ENCODE measurements at places on chromosomes 12 and 14.
A peak's percentile ranks its signal among the peaks of the same experiment; 100 is the strongest.

DNA sequence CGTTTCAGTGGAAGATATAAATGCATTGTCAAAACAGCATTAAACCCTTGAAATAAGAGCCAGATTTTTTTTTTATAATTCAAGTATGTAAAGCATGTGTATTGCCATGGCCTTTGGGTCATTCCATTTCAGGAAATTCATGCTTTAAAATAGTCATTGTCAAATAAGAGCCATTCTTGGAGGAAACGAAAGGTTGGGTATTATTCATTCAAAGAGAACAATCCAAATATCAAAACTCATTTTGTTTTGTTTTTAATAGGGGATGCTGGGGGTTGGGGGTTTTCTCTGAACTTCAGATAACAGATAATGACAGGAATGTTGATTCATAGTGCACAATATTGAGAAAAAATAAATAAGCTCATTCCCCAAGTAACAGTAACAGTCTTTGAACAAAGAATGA is 174.4 kb upstream of the NUDT4 start:
- DNase-seq: no peak

GRCh38 chr14:101286271-101287018 is 274.9 kb upstream of the DIO3 start:
- DNase-seq: no peak

DNA sequence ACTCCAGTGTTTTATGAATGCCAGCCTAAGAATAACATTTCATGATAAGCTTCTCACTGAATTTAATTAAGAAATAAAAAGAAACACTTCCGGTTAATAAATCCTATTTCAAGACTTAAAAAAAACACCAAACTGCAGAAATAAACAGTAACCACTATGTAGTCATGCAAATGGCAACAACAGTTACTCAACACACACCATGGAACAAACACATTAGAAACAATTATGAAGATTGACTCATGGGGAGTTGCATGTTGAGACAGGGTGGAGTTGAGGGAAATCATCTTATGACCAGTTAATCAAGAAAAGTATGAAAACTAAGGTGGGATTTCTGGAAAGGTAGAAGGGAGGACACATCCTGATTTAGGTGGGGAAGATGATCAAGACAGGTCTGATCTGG is 52.7 kb downstream of the PLBD1 start:
- DNase-seq: no peak

GRCh38 chr12:8637244-8637643 is 24.6 kb upstream of the AICDA start:
- DNase-seq: no peak

DNA sequence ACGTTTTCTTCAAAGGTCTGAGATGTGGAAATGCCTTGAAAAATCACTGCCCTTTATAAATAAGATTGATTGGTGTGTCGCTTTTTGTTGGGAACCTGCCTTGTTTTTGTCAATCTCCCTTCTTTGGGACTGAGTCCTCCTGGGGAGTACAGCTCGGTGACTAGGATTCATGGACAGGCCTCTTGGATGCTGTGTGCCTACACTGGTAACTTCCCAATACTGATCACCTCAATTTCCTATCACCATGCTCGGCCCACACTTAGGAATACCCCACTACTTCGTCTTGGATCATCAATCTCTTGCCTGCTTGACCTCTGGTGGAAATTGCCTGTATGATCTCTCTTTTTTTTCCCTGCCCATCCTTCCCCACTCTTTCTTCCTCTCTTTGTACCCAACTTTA is 34.2 kb downstream of the NTN4 start:
- DNase-seq: no peak

GRCh38 chr14:60622210-60622916 is 26.9 kb downstream of the SIX1 start:
- DNase-seq: no peak

DNA sequence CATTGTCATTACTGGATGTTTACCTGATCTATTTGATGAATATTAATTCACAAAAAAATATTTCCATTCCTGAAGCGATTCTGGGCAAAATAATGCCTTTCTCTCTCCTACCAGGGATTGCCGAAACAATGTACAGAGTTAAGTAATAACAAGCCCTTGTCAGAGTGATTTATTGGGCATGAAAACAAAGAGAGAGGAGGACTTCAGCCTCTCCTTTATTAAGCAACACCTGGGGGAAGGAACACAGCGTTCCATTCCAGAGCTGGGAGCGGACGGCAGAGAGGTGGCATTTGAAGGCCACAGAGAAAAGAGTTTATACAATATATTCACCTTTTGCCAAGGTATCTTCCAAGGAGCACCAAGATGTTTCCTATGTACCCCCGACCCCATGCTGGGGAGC is 165.8 kb downstream of the KSR2 start:
- no peak for DNase-seq

- DNase-seq: no peak
Measured at GRCh38 chr14:26966908-26967307, 369.1 kb upstream of the NOVA1 start.

DNA sequence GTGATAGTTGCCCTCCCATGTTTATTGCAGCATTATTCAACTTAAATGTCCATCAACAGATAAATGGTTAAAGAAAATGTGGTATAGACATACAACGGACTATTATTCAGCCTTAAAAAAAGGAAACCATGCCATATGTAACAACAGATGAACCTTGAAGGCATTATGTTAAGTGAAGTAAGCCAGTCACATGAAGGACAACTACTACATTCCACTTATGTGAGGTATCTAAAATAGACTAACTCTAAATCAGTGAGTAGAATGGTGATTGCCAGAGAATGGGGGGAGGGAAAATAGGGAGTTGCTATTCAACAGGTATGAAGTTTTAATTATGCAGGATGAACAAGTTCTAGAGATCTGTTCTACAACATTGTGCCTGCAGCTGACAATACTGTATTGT is 10.1 kb downstream of the PCNX4 start:
- DNase-seq: no peak

DNA sequence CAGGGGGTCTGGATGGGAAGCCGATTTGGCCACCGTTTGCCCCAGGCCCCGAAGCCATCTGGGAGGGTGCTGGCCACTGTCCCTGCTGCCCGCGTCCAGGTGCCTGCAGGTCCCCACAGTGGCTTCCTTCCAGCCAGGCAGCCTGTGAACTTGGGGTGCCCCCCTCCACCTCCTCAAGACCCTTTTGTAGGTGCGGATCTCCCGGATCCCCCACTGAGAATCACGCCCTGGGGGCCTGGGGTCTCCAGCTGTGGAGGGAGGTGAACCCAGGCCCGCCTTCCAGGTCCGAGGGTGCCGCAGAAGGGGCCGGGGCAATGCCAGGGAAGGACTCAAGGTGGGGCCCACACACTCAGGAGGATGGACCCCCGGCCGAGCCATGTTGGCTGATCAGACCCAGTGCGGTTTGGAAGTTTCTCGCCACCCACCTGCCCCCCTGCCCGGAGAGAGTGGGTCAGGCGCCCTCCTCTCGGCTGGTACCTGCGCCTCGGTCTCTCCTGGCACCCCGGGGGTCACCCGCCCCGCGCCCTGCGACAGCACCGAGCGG is 1.7 kb downstream of the MMP17 start:
- no peak for DNase-seq

- DNase-seq: no peak
Measured at GRCh38 chr12:212715-213526, 1.0 kb downstream of the SLC6A12 start.

DNA sequence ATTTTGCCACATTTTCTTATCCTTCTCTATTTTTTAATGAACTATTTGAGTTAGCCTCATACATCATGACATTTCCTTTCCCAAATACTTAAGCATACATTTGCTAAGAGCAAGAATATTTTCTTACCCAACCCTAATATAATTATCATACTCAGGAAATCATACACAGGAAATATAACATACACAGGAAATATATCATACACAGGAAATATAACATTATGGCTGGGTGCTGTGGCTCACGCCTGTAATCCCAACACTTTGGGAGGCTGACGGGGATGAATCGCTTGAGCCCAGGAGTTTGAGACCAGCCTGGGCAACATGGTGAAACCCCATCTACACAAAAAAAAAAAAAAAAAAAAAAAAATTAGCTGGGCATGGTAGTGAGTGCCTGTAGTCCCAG is 4.9 kb downstream of the NCKAP1L start:
- DNase-seq: peak; percentile 3

DNA sequence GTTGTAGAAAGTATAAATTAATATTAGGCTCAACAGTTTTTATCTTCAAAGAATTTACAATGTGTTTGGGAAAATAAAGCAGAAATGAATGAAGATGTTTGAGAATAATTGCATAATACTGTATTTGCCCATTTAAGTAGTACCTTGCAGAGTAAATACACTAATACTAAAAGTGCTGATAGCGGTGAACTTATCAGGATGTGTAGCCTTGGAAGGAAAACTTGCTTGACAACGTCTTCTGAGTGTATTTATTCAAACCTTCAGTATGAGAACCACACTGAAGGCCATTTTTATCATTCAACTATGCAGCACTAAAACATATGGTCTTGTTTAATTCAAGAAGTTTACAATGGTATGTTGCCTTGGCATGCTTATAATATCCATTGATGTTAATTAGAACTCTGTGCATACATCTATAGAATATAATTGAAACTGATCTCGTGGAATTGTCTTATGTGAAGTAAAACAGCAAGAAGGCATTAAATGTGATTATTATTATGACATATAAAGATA is 41.3 kb downstream of the MSRB3 start:
- DNase-seq: no peak

- DNase-seq: no peak
Measured at GRCh38 chr12:92221656-92222315, 76.1 kb upstream of the BTG1 start.

- no peak for DNase-seq
Measured at GRCh38 chr12:122111089-122111641, 32.6 kb downstream of the MLXIP start.

GRCh38 chr14:74350211-74350927 is 2.1 kb downstream of the VRTN start:
- DNase-seq: no peak

DNA sequence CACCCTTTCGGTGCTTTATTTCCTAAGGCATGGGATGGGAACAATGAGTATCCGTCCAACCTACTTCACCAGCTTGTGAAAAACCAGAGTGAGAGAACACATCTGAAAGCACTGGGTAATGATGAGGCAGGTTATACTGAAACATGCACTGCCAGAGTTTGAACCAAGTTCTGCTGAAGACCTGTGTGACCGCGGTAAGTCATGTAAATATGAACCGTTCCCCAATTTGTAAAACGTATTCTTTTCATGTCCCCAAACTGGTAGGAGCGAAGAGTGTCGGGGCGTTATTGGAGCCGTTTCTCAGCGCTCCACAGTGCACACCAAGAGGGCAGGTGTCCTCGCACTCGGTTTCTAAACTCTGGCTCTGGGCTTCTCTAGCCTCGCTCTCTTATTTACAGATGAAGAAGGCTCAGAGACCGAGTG is 788 bp upstream of the NGDN start:
- DNase-seq: no peak

DNA sequence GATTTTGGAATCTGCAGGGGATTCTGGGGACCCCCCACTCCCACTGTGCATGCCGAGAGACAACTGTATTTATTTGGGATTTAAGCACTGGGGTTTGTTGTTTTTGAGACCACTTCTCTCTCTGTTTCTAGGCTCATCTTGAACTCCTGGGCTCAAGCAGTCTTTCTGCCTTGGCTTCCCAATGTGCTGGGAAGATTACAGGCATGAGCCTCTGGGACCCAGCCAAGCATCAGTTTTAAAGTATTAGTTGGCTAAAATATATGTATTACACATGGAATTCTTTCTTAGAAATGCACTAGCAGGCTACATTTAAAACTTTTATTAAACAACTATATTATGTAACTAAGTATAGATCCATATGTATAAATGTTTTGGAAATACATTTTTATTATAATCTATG is 78.3 kb downstream of the AEBP2 start:
- no peak for DNase-seq

- DNase-seq: no peak
Measured at GRCh38 chr12:95830335-95831089, 28.2 kb upstream of the SNRPF start.

- DNase-seq: no peak
Measured at GRCh38 chr14:71341156-71341555, 433.9 kb downstream of the PCNX1 start.

- no peak for DNase-seq
Measured at GRCh38 chr14:89779707-89780106, 174.8 kb downstream of the EFCAB11 start.

GRCh38 chr14:20866963-20867362 is 24.2 kb upstream of the RNASE3 start:
- no peak for DNase-seq

- DNase-seq: no peak
Measured at GRCh38 chr12:65155784-65156183, 13.6 kb upstream of the LEMD3 start.

DNA sequence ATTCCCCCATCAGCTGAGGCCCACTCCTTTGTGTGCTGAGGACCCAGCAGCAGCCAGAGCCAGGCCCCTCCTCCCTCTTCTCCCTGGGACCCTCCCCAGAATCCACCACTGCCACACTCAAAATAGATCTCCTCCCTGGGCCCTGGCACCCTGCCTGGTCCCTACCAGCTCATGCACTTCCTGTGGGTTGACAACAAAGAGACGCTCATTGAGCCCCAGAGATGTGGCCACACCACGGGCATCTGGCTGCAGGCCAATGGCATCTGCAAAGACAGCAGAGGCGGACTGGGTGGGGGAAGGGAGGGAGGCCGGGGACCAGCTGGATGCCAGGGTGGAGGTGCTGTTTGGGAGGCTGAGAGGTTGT is 16.0 kb upstream of the ENDOU start:
- DNase-seq: no peak

- no peak for DNase-seq
Measured at GRCh38 chr14:65142914-65143625, 40.8 kb upstream of the MAX start.

DNA sequence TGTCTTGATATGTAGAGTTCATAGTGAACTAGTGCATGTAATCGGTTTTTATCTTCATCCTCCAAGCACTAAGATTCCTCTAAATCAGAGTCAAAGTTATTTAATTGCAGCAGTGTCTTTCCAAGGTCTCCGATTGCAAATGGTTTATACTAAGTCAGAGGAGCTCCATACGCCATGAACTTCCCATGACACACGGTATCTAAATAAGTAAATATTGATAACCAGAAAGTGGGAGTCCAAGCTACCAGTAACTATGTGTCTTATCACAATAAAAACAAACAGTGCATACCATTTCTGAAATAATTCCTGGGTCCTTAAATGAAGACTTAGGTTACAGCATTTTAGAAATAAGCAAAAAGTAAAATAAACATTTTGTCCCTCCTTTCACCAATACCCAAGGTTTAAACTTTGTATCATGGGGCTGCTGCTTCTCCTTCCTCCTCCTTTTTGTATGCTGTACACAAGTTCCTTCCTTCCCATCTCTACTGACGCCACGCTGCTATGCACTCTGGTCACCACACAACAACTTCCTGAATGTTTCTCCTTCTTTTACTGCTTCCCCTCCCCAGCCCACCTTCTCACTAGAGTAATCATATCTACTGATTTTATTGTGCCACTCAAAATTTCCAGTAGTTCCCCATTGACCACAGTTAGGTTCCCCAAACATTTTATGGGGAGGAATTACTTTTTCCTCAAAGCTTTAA is 10.7 kb downstream of the NR1H4 start:
- DNase-seq: no peak

DNA sequence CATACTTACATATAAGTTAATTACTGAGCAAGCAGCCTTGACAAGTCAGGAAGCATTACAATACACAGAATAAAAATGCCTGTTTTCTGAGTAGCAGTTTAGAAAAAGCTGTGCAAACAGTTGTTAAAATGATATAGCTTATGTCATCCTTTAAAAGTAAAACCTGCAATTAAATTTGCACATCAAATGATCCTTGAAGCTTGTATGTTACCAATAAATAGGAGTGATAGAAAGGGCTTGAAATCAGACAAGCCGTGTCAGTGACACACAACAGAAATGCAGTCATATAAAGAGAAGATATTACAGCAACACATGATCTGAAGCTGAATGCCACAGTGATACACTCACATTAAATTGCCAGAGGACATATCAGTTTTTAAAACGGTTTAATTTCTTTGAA is 70.0 kb downstream of the EPS8 start:
- DNase-seq: no peak

All from esophagus muscularis mucosa (tissue), 4 donors.